Stimulated activated CD4-positive, alpha-beta T cell treated with anti-CD3 and anti-CD28 coated beads, Interleukin-1b, Interleukin-23, amount 100 ng/mL, for 48 hours (primary cell): ENCODE measurements at places on chromosomes 4 and X.

GRCh38 chr4:60366661-60367060, 833.5 kb upstream of the ADGRL3 start:
- no peak for DNase-seq

DNA sequence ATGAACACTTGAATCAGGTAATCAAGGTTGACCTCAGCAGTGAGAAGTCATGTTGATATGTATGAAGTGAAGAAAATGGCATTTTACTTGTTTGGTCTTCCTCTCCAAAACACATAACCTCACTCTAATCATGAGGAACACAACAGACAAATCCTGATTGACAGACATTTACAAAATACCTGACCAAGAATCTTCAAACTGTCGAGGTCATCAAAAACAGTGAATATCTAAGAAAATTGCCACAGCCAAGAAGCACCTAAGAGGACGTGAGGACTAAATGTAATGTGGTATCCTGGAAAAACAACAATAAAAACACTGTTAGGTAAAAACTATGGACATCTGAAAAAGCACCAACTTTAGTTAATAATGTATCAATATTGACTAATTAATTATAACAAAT, 129.5 kb upstream of the MAGEB18 start:
- no peak for DNase-seq

- DNase-seq = no peak
Measured at GRCh38 chr4:65370709-65371108, 299.6 kb downstream of the EPHA5 start.

GRCh38 chr4:16337936-16338335, 111.7 kb upstream of the TAPT1 start:
- no peak for DNase-seq

- peak; percentile 31 for DNase-seq
Measured at GRCh38 chr4:112515198-112516065, 548 bp downstream of the NEUROG2 start.

DNA sequence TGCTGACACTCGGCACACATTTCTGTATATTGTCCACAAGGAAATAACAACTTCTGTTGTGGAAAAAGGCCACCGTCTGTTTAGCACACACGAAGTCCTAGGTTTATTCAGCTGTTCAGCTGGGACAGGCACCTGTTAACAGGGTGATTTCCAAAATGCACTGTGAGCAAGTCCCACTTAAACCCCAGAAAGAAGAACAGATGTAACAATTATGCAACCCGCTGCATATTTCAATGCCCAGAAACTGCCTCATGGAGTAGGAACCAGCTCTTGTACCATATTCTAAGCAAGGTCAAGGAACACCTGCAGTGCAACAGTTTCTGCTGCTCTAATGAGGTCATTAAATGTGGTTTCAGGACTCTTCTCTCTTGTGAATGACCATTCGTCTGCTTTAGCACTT, 77.1 kb downstream of the GEMIN8 start:
- DNase-seq = no peak

DNA sequence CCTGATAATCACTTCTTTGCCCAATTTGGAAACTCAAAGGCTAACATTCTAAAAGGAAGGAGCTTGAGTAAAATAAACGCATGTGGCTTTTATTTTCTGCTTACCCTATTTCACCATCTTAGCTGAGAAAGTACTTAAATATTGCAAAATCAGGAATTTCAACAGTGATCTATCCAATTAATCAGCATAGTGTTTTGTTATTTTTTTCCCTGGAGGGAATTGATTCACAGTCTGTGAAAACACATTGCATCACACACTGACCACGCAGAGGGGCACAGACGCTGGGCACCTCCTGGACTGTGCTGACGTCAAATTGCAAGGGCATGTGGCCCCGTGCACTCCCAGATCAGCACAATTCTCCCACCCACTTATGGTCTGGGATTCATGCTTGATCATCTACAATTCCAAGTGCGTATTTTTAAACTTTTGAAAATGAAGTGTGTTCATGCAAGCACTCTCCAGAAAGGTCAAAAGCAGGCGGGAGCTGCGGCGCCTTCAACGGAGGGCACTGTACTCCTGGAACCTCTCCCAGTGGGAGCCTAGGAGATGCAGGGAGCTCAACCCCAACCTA, 320.6 kb upstream of the PPARGC1A start:
- DNase-seq = no peak

GRCh38 chrX:154738011-154738738, 12.7 kb downstream of the GAB3 start:
- DNase-seq = no peak

DNA sequence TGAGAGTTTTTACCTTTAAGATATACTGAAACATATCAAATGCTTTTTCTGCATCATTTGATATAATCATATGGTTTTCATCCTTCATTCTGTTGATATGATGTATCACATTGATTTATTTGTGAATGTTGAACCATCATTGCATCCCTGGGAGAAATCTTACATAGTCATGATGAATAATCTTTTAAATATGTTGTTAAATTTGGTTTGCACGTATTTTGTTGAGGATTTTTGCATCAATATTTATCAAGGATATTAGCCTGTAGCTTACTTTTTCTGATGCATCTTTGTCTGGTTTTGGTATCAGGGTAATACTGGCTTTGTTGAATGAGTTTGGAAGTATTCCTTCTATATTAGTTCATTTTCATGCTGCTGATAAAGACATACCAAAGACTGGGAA, 541.4 kb downstream of the TLL1 start:
- DNase-seq = no peak

GRCh38 chr4:169032194-169032593, 22.1 kb upstream of the CBR4 start:
- DNase-seq = no peak

DNA sequence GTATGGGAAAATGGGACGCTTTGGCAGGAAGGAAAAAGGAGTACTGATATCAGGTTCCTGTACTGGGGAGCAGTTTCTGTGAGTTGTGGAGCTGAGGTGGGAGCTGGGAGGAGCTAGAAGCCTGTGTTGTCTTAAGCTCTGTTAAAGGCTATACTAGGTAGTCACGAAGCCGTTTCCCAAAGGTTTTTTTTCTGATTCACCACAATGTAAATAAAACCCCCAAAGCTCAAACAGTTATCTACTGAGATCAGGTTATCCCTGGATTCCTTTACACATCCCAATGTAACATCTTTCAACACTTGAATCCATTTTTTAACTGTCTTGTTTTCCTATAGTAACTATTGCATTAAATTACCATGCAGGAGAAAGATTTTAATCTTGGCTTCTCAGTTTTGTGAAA, 297.4 kb upstream of the SFRP2 start:
- no peak for DNase-seq

DNA sequence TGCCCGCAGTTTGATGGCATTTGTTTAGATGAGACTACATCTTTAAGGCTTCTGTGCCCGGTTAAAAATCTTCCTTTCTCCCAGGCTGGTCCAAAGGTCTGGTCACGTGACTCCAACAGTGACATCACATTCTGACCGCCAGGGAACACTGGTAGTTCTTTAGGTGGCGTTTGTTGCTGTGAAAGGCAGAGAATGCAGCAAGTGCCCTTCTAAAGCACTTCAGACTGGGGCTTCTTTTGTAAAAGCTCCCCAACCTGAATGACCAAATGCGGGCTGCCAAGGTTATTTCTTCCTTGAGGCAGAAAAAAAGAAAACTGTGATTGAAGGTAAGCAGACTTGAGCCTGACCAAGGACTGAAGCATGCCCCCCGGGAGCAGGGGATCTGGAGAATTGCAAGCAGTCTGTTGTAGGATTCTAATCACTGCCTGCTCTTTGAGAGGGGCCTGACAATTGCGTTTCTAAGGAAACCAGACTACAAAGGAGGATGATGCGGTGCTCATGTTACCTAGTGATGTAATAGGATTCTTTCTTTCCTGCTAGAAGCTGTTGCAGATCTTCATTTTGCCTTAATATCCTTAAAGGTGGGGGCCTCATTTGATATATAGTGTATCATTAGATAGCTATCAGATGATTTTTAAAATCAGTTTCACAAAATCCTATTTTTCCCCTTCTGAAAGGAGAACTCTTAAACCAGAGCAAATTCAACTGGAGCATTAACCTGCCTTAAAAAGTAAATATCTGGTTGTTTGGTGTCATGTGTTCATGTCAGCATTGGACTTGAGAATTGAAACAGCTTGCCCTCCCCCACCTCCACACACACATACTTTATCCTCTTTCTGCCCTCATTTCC, 133.1 kb downstream of the AKAP4 start:
- DNase-seq = no peak

- DNase-seq = no peak
Measured at GRCh38 chr4:67292636-67293035, 252.7 kb downstream of the CENPC start.

DNA sequence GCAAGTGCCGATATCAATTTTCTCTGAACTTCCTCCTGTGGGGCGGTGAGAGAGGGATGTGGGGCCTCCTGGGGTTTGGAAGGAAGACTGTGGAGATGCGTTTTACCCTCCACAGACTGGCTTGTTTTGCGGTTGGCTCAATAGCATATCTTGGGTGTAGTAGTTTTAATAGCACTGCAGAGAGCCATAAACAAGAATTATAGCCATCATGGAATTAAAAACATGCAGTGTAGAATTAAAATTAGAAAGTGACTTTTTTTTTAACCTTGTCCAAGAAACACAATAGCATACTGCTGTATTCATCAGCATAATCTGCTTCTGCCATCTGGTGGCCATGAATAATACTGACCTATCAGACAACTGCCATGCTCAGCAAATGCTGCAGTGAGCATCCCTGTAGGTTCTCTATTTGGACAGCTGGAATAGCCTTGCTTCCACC, 47.3 kb upstream of the SCML1 start:
- DNase-seq = peak; percentile 11

DNA sequence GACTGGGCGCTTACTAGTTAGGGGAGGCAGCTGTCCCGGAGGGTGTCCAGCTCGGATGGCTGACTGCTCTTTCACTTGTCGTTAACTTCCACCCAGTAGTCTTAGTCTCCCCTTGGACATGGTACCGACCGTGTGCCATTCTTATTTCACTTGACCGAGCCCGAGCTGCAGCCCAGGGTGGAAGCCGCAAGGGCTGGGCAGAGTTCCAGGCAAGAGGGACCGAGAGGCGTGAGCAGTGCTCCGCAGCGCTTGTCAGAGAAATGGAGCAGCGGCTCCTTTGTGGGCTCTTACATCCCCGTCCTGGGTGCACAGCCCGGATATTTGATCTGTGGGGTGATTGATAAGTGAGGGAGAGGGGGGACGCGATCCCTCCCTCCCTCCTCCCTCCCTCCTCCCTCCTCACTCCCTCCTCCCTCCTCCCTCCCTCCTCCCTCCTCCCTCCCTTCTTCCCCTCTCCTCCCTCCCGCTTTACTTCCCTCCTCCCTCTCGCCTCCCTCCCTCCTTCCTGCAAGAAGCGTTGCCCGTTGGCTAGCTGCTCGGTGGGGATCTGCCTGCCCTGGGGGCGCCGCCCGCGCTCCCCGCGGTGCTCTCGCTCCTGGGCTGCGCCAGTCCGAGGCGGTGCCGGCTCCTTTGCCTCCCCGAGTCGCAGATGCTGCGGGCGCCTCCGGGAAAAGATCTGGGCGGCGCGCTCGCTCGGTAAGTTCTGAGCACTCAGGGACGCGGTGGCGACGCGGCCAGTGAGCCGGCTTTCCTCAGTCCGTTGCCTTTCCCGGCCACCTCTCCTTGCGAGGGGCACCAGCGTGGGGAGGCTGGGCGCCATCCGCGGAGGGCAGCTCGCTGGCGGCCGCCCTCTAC, at the start of gene SLITRK2:
Gene SLITRK2 (plus strand): TSS at position 499 of the 855 bp plus-strand sequence. CDS start 4,597 bp downstream, outside the sequence.
- DNase-seq = no peak

DNA sequence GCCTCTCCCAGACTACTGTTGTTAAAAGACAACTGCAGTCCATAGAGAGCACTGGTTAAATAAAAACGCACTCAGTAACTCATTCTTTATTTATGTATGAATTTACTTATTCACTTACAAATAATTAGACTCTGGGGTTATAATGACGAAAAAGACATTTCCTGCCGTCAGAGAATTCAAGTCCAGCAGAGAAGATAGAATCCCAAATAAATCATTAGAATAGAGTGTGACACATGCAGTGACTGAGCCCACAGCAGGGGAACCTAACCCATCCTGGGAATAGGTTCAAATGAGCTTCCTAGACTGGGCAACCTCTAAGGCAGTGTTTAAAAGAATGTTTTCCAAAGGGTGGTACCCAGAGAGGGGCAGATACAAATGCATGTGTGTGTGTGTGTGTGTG, 53.9 kb downstream of the FGFBP1 start:
- no peak for DNase-seq

- DNase-seq = no peak
Measured at GRCh38 chr4:29326816-29327215, 1393.4 kb upstream of the PCDH7 start.

GRCh38 chr4:40372651-40373050, 37.5 kb downstream of the CHRNA9 start:
- no peak for DNase-seq

DNA sequence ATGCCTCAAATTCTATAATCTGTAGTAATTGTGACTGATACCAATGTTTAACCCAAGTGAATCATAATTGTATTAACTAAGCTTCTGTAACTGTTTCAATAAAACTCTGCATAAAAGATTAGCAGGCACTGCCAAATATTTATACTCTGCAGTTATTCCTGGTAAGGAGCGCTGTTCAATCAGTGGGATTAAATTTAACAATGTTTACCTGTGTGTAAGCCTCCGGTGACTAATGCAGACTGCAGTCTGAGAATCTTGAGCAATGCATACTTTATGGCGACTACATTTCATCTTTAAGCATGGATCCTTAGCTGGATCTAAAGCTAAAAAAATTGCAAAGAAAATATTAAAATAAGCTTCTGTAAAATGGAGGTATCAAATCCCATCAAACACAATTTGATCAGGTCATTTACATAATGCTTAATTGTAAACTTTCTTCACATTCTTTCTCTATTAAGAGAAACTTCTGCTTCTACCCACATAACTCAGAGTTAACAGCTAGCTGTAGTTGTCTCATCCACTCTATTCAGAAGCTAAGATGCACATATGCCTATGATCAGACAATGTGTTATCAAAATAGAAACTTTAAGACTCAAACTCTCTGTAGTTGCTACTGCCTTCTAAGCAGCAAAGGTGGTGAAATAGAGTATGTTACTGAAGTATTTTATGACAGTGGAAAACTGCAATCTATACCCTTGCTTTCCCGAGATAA, 234.0 kb downstream of the SPOCK3 start:
- no peak for DNase-seq
